ENCODE measurements at places on chromosomes 13 and 19.

GRCh38 chr19:28985201-28985600, 227.8 kb downstream of the UQCRFS1 start:
- no peak for DNase-seq

GRCh38 chr19:862581-863314, 3.3 kb downstream of the CFD start:
- DNase-seq, result no peak

- no peak for DNase-seq
Measured at GRCh38 chr13:41823476-41823875, 137.4 kb downstream of the VWA8 start.

DNA sequence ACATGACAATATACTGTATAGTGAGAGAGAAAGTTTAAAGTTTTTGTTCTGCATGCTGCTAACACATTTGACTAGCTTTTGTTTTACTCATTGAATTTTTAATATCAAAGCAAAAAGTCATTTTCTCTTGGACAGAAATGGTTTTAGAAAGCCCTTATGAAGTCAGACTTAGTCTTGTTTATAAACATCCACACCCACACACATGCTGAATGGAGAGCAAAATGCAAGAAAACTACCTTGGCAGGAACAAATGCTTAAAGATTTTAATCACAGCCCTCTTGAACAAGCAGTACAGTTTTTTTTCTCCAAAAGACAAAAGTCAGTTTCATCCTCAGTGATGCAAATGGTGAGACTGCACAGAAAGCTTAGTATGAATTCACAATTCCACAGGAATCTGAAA, 25.0 kb downstream of the HSPH1 start:
- no peak for DNase-seq

DNA sequence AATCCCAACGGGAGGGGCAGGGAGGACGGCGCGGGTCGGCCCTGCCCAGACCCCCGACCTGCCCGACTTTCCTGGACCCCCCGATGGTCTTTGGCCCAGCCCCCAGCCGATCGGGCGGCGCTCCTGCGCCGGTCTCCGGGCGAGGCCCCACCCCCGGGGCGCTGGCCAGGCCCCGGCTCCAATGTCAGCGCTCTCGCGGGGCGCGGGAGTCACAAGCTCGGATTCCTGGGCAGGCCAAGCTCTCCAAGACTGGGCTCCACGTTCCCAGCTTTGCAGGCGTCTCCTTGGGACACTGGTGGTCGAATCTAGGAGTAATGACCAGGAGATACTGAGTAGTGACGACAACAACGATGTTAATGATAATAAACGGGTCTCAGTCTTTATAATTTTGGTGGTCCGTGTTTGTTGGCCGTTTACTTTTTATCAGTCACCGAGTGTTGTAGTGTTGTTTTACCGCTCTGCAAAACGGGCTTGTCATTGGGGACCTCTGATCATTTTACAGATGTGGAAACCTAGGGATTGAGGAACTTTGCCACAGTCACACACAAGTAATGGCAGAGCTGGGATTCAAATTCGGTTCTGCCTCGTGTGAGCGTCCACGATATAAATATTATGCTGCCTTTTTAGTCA, 545 bp downstream of the RAD23A start:
- no peak for DNase-seq

- DNase-seq, result no peak
Measured at GRCh38 chr19:51695702-51696315, 2.7 kb downstream of the SPACA6 start.

GRCh38 chr13:66214467-66214866, 1015.7 kb downstream of the PCDH9 start:
- DNase-seq, result no peak

DNA sequence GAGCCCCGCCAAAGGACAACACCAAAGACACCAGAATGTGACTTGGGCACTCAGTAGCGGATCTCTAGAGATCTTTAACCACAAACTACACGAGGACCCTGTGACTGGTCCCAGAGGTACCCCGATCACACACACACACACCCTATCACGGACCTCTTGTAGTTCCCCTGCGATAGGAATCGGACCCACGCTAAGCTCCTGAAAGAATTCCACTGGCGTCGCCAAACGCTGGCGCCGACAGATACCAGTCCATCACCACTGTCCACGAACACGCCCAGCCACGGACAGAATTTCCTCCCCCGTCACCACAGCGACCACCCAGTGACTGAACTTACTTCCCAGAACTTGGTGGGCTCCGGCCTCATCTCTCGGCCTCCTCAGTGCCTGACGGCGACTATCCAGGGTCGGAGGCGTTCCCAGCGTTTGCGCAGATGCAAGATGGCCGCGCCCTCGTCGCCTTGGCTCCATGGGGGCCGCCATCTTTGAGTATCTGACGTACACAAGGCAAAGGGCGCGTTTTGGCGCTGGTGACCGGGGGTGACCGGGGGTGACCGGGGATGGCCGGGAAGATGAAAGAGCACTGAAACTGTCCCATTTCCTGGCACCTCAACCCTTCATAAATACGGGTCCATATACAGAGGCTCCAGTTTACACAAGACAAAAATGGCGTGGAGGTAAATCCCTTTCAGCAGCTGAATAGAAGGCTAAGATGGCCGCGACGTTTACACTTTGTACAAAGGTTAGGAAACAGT, at the start of gene ZNF615:
Gene ZNF615 (minus strand): TSS at position 406 of the 752 bp plus-strand sequence. CDS start 4,500 bp downstream, outside the sequence.
- DNase-seq, result peak; percentile 87

GRCh38 chr19:29724102-29724641, 9.1 kb upstream of the C19orf12 start:
- DNase-seq, result no peak

GRCh38 chr13:72495681-72496080, 231.7 kb downstream of the MZT1 start:
- no peak for DNase-seq

DNA sequence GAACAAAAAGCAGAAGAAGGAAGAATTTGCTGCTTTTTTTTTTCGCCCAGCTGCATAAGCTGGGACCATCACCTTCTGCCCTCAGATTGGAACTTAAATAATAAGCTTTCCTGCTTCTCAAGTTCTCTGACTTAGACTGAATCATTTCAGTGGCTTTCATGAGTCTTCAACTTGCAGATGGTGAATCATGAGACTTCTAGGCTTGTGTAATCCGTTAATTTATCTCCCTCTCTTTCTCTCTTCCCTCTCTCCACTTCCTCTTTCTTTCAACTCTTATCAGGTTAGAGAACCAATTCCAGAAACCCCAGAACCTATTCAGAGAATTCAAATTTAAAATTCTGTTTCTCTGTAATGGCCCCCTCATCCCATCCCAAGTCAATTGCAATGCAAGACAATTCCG, 1153.7 kb downstream of the PCDH9 start:
- DNase-seq, result no peak

DNA sequence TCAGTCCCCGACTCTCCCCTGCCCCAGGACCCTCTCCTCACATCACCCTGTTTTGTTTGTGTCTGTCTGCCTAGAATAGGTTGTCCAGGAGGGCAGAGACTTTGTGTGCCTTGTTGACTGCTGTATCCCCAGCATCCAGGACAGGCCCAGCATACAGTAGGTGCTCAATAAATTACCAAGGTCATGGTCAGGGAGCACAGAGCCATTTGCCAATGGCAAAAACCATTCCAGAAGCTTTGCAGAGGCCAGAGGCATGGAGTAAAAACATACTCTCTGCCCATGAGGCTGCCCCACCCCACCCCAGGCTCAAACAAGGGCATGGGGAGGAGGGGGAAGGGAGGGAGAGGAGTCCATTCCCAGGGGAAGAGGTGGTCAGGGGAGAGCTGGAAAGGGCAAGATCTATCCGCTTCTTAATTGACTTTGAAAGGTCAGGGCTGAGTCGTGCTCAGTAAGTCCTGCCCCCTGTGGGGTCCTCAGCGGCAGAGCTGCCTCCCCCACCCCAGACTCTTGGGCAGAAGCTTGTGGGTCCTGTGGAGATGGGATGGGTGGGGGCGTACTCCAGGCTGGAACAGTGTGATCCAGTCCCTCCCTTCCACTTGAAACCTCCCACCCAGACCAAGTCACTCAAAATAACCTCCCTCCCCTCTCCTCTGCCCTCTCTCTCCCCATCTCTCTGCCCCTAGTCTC, 4.4 kb downstream of the GPR4 start:
- DNase-seq, result no peak

- DNase-seq, result no peak
Measured at GRCh38 chr13:98780451-98780850, 28.0 kb upstream of the SLC15A1 start.

DNA sequence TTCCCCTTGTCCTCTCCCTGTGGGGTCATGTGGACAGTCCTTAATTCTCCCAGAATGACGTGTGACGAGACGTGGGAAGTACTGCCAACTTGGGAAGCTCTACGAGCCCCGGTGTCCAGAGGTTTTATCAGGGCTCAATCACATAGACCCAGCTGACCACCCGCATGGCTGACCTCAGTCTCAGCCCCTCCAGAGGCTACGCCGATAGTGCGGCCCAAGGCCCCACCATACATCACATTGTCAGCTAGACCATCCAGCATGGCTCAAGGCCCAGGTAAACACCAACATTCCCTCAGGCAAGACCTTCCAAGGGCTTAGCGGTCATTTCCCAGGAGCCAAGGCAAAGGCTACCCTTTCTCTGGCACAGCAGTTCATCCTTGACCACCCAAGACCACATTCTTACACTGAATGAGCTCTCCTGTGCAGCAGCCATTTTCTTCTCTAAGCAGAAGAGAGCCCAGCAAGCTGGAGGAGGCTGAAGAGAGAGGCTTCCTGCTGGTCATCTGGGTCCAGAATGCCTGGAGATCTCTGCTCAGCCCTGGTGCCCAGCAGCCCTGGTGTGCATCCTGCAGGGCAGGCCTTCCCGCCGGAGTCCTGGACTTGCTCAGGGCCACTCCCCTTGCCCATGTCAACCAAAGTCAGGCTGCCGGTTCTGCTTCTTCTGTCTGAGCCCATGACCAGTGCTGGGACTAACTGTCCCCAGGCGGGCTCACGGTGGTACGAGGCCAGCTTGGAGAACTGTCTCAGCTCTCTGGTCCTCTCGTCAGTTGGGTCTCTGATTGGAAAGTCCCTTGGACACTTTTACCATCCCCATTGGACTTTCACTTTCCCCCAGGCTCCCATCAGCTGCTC, 7.9 kb upstream of the F10 start:
- no peak for DNase-seq

GRCh38 chr19:821825-822503, at the start of gene PLPPR3:
Gene PLPPR3, minus strand, starts transcription at chr19:821955. Its CDS starts 396 bp downstream, at chr19:821559.
- no peak for DNase-seq

- DNase-seq, result no peak
Measured at GRCh38 chr19:36079389-36079945, 24.8 kb downstream of the WDR62 start.

GRCh38 chr13:35349673-35350278, 126.7 kb downstream of the MAB21L1 start:
- no peak for DNase-seq

DNA sequence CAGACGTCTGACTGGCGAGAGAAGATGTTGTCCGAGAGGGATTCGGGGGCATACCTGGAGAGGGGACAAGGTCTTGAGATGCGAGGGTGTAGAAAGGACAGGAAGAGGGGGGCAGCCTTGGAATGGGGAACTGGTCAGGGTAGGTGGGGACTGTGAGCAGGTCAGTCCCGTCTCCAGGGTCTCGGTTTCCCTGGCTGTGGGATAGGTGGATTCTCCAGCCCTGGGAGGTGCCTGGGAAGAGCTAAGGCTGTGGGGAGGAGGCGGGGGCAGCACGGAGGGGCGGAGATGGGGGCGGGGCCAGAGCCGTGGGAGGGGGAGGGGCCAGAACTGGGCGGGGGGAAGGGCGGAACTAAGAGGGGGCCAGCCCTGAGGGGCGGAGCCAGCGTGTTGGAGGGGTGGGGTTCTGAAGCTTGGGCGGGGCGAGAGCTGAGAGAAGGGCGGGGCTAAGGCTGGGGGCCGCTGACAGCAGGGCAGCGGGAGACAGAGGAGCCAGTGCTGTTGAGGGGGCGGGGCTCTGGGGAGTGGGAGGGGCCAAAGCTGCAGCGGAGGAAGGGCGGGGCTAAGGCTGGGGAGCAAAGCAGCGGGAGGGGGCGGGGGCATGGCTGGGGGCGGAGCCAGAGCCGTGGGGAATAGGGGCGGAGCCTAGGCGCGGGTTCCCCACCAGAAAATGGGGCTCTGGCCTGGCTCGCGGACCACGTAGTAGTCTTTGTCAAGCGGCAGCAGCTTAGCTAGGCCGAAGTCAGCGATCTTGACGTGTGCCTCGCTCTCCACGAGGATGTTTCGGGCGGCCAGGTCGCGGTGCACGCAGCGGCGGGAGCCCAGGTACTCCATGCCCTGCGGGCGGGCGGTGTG, 9.5 kb upstream of the INSL3 start:
- DNase-seq, result peak; percentile 89

DNA sequence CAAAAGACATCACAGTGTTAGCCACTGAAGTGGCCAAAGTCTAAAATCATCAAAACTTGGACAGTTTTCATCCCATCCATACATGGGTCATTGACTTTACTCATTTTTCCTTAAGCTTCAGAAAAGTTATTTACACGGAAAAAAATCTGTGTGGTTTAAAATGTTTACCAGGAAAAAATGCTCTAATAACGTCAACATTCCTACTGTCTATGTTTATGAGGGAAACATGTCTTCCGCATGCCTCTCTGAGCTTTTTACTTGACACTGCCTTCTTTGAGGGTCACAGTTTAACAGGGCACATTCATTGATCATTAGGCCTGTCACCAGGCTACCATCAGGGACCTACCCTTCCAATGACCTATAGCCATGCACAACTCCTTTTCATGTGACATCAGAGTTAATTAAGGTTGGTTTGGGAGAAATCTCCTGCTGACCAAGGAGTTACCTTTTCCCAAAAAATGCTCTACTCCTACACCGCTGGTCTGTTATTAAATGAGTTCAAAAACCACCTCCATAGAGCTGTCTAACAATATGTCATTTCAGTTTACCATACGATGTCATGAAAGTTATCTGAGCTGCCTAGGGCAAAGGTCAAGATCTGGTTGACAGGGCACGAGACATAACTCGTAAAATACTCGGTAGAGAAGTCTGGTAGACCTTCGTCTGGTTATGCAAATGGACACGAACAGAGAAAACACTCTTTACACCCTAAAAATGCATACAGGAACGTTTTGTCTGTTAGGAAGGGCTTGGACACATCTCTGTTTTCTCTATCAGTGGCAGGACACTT, 17.8 kb downstream of the FLT1 start:
- DNase-seq, result no peak

- no peak for DNase-seq
Measured at GRCh38 chr13:77239312-77239711, 87.6 kb downstream of the MYCBP2 start.
